ENCODE measurements at places on chromosomes 5 and 9.
A peak's percentile ranks its signal among the peaks of the same experiment; 100 is the strongest.

DNA sequence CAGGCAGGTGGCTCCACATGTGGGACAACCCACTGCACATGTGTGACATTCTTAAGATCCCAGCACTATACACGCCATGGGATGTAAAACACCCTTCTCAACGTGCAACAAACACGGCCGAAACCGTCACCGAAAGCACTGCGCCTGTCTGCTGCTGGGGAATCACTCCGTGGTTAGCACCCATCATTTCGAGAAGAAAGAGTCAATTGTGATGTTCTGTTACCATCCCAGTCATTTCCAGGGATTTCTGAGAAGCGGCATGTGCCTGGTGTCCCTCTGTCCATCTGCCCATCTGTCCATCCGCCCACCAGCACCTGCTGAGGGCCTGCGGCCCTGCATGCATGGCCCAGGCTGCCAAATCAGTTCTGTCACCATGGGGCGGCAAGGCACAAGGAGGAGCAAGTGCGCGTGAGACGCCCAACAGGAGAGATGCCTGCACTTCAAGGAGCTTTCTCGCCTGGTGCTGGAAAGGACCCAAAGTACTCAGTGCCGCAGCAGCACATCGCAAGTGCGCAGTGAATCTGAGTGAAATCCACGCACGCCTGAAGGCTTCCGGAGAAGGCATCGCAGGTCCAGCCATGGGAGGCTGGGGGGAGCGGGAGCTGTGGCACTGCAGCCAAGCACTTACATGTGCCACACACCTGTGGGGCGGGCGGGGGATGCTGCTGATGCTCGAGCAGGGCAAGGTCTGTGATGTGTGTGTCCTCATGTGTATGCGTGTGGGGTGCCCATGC is 38.0 kb downstream of the VAV2 start:
- no peak for DNase-seq

GRCh38 chr9:15851766-15852165 is 298.9 kb downstream of the CCDC171 start:
- no peak for DNase-seq

GRCh38 chr9:70036641-70037040 is 7.0 kb upstream of the MAMDC2 start:
- DNase-seq, result no peak

- DNase-seq, result no peak
Measured at GRCh38 chr9:126879288-126879687, 18.8 kb downstream of the ZBTB34 start.

DNA sequence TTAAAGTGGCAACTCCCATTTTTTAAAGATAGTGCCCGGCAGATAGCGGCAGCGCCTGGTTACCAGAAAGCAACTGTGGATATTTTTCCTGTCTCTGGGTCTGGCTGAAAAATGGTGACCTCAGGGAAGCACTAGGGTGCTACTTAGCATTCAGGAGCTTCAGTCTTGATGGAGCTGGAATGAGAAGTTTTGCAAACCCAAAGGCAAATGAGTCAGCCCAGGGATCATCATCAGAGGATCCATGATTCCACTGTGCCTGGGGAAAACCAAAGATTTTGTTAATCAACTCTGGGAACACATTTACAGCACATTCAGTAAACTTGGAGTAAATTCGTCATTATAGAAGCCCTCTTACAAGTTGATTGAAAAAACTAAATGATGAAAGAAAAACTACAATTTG is 26.7 kb downstream of the F2R start:
- peak; percentile 78 for DNase-seq

GRCh38 chr5:173984218-173984617 is 4.8 kb upstream of the C5orf47 start:
- peak; percentile 28 for DNase-seq

GRCh38 chr9:91771027-91771426 is 179.0 kb downstream of the ROR2 start:
- DNase-seq, result peak; percentile 96

DNA sequence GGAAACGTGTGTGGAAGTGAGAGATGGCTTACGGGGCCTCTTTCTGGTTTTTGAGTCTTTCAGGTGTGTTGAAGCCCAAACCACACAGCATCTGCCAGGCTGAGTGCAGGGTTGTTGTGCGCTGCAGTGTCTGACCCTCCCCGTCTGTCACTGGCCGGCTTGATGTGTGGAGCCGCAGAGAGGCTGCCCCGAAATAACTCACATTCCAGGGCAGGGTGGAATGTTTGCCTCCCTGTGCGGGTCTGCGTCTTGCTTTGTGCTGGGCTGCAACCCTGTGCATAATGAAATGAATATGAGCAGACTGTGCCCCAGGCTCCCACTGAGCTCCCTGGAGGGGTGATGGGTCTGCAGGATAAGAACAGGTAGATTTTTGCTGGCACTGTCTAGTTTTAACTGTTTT is 9.9 kb upstream of the PLEKHG4B start:
- DNase-seq, result peak; percentile 17

DNA sequence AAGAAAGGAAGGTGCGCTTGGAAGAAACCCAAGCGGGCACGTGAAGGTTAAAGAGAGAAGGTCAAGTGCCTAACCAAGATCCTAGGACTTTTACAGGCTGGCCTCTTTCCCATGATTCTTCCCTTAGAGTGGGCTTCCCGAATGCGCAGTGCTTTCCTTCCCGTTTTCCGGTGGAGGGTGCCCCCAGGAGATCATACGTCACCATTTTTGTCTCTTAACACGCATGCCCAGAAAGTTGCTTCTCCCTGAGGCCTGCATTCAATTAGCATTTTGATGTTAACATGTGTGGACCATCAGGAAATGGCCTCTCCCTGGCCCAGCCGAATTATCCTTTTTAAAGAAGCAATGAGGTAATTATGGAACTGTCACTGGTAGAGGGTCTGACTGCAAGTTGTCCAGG is 1.9 kb upstream of the RUSC2 start:
- DNase-seq, result no peak

GRCh38 chr9:127065592-127065991 is 56.8 kb downstream of the ANGPTL2 start:
- peak; percentile 96 for DNase-seq

GRCh38 chr5:136240894-136241293 is 47.9 kb upstream of the SMIM32 start:
- DNase-seq, result no peak

GRCh38 chr5:130992095-130992494 is 173.0 kb downstream of the HINT1 start:
- DNase-seq, result no peak

- no peak for DNase-seq
Measured at GRCh38 chr5:30626557-30626956, 566.9 kb upstream of the CDH6 start.

DNA sequence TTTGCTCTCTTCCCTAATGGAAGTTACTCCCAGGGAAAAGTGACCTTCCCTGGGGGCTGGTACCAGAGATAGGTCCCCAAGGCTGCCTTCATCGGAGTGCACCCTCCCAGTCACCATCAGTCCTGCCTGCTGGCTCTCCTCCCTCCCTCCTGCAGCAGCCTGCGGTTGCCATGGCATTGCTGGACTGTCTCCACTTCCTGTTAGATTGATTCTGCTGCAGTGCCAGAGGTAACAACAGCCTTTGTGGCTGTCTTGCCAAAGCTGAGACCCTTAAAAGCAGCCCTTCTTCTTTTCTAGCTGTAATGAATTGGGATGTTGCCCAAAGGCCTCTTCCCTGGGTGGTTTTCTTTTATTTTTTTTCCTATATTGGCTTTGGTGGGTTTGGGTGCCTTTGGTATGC is 78.1 kb upstream of the PRLR start:
- DNase-seq, result no peak

GRCh38 chr5:151670953-151671636 is 15.6 kb downstream of the SPARC start:
- peak; percentile 61 for DNase-seq

DNA sequence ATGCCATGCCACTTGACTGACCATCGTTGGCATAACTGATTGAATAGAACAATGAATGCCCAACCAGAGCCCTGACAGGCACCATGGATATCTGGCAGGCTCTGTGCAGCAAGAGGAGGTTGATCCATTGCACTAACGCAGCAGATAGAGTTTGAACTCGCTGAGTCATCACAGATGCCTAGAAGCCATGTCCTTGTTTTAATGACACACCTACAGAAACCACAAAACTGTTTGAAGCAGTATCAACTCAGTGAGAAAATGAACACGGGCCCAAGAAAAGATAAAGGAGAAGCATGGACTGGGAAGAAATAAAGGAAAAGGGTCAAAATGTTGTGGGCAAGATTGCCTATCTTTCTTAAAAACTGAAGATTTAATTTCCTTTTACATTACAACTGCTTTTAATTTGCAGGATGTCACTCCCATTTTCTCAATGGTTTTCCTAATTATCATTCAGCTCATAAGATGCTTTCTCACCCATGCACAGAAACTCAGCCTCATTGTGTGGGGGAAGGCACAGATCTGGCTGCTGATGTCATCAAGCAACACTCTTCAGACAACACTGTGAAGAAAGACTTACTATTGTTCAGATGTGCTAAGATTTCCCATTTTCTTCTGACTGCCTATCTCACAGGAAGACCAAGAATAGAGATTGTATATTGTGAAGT is 129.0 kb downstream of the PIK3R1 start:
- DNase-seq, result peak; percentile 50

GRCh38 chr5:27458287-27458686 is 419.9 kb upstream of the CDH9 start:
- no peak for DNase-seq

GRCh38 chr5:37668524-37669047 is 171.3 kb downstream of the GDNF start:
- peak; percentile 100 for DNase-seq

- DNase-seq, result no peak
Measured at GRCh38 chr5:72251386-72251785, 68.7 kb downstream of the MRPS27 start.

DNA sequence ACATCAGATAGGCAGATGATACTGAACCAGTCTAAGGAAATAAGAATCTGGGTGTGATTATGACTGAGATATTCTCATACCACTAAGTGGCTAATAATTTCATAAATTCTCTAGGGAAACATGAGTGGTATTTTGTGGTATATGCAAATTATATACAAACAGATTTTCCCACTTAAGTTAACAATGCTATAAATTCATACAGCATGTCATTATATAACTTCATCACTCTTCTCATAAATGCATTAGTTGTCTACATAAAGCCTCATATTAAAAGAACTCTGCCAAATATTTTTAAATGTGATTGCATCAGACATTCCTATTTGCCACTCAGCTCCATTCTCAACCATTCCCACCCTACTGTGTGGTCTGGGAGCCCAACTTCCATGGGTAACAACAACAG is 226.5 kb downstream of the TLE1 start:
- no peak for DNase-seq

DNA sequence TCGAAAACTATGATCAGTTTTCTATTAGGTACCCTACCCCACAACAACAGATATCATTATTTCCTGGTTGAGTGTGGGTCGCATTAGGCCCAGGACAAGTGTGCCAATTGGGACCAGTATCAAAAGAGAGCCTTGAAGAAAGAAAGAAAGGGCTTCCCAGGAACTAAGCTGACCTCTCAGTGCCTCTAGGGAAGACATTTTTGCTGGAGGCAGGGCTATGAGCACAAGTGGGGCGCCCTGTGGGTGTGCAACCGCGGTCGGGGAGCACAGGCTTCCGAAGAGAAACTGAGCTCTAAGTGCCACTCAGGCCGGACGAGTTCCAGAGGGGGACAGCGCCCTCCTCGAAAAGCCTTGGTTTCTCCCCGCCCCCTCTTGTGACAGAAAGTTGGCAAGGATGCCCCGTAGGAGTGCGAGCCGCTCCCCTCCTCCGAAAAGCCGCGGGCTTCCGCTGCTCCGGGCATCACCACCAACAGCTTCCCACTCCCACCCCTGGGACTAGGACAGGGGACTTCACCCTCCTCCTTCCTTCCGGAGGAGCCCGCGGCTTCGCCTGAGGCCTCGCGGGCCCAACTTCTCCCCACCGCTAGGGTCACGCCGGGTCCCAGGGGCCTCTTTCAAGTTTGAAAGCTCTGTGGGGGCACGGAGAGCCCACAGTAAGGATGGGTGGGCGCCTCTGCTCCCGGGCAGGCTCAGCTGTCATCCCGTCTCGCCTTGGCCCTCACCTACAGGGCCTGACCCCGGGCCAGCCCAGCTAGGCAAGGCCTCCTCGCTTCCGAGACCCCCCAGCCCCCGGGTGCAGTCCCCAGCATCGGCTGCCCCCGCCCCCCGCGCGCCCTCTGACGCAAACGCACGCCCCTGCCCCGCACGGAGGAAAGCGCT is 2.0 kb downstream of the NR2F1-AS1 start:
- peak; percentile 72 for DNase-seq

DNA sequence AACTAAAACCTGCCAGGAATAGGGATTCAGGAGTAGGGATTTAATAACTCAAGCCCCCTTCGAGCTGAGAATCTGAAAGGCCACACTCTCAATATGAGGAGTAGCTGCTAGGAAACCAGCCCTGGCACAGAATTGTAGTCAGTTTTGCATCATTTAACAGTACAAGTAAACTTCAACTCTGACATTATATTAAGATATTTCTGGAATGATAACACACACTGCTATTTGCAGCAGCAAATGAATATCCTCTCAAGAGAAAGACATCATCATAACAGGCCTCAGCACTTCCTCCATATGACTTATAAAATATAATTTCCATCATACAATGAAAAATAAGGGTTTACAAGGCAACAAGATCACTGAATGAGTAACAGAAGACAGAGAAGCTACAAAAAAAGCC is 138.2 kb upstream of the RFX3 start:
- DNase-seq, result peak; percentile 57

GRCh38 chr5:143741421-143741820 is 70.5 kb upstream of the HMHB1 start:
- DNase-seq, result no peak

DNA sequence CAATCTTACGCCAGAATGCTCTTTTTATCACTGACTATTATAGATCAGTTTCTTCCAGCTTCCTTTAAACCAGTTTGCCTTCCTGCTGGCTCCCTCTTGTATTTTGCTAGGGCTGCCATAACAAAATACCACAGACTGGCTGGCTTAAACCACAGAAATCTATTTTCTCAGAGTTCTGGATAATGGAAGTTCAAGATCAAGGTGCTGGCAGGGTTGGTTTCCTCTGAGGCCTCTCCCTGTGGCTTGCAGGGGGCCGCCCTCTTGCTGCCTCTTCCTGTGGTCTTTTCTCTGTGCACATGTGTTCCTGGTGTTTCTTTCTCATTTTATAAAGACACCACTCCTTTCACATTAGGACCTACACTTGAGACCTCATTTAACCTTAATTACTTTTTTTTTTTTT is 6.8 kb upstream of the FXN start:
- no peak for DNase-seq

DNA sequence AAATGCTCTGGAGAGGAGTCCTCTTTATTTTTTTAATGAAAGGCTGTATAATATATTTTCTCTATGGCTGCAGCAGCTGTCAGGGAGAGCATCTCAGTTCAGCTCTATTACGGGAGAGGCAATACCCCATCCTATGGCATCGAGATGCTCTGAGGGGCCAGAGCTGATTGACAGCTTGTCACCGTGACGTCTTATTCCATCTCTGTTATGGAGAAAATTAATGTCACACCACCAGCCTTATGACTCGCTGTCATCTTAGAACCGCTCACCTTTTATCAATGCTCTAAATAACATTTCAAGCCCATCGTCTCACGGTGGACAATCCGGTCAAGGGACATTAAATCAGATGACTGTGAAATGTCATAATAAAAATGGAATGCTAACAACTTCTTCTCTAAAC is 273.5 kb downstream of the SLF1 start:
- no peak for DNase-seq

- DNase-seq, result peak; percentile 78
Measured at GRCh38 chr9:116543731-116544400, 143.2 kb upstream of the TRIM32 start.
